ENCODE measurements at places on chromosomes 7 and 10.

DNA sequence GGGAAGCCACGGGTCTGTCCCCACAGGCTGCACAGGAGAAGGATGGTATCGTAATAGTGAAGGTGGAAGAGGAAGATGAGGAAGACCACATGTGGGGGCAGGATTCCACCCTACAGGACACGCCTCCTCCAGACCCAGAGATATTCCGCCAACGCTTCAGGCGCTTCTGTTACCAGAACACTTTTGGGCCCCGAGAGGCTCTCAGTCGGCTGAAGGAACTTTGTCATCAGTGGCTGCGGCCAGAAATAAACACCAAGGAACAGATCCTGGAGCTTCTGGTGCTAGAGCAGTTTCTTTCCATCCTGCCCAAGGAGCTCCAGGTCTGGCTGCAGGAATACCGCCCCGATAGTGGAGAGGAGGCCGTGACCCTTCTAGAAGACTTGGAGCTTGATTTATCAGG is 8.1 kb downstream of the ZKSCAN1 start:
- no peak for DNase-seq

- no peak for DNase-seq
Measured at GRCh38 chr10:105702211-105702610, 1061.1 kb downstream of the SORCS3 start.

- no peak for DNase-seq
Measured at GRCh38 chr7:14639801-14640200, 262.8 kb downstream of the DGKB start.

GRCh38 chr7:31067491-31067890 is 15.4 kb downstream of the ADCYAP1R1 start:
- no peak for DNase-seq

DNA sequence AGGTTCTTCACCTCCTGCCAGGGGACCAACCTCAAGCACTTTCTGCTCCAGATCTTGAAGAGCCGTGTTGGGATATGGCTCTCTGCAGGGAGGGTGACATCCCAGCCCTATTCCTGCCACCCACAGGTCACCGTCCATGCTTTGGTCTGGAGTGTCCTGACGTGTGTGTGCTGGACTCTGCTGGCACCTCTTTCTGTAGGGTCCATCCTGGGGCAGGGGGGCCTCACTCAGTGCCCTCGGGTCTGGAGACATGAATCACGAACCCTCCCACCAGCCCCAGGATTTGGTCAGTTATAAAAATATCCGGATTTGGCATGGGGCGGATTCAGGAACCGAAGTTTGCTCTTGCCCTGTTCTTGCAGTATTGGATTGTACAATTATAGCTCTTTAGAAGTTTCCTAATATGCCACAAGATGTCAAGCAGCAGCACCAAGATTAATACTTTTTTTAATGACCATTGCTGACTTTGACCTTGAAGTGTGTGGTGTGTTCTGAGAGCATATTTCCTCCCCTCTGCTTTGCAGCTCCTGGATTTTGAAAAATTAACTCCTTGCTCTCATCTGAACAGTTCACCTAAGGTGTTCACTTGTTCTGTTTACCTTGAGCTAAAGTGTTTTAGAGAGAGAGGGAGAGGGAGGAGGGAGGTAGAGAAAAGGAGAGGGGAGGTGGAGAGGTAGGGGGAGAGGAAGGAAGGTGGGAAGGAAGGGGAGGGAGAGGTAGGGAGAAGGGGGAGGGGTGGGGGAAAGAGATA is 95.4 kb upstream of the SHH start:
- no peak for DNase-seq

GRCh38 chr10:95782318-95782717 is 26.4 kb downstream of the ENTPD1 start:
- peak; percentile 9 for DNase-seq

- DNase-seq, result no peak
Measured at GRCh38 chr10:104642658-104643302, 1.7 kb downstream of the SORCS3 start.

DNA sequence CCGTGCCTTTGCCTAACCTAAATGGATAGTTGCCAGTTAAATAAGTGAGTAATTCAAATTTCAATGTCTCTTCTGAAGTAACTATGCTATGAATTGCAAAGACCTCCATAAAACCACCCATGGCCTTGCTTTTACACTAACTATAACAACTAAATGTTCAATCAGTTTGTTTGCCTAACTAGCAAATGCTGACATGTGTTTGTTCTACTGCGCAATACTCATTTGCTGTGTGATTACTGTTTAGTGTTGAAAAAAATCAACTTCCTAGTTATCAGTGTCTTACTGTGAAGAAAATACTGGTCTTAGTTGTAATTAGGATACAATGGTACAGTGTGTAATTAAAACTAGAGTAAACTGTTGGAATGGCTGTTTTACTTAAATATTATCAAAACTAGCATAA is 47.3 kb upstream of the GATAD1 start:
- DNase-seq, result no peak

GRCh38 chr10:72238392-72239175 is 22.5 kb upstream of the ASCC1 start:
- no peak for DNase-seq

DNA sequence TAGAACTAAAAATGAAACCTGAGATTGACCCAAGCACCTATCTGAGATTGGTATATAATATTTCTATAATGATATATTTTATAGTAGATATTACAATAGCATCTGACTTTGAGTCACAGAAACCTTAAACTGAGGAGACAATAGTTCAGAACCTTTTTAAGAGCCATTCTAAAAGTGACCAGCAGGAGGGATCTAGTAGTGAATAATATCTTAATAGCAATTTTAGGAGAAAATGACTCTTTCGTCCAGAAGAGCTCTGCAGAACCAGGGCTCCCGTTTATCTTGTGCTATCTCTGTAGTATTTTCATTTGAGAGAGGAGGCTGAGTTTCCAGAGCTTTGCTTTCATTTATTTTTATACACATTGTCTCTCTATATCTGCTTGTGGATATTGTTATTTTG is 68.1 kb downstream of the PODXL start:
- no peak for DNase-seq

Data from CD4-positive, alpha-beta T cell treated with Interleukin-1 beta for 1 hour (primary cell).